ENCODE measurements at places on chromosomes 5 and 9.
A peak's percentile ranks its signal among the peaks of the same experiment; 100 is the strongest.

- DNase-seq, result no peak
Measured at GRCh38 chr9:83011611-83012010, 51.3 kb downstream of the RASEF start.

GRCh38 chr9:1959371-1959770 lies 55.8 kb upstream of the SMARCA2 start:
- DNase-seq, result peak; percentile 41

GRCh38 chr9:99296291-99296951 lies 74.3 kb downstream of the SEC61B start:
- peak; percentile 68 for DNase-seq

GRCh38 chr9:113887436-113887835 lies 11.3 kb downstream of the ZNF618 start:
- DNase-seq, result no peak

DNA sequence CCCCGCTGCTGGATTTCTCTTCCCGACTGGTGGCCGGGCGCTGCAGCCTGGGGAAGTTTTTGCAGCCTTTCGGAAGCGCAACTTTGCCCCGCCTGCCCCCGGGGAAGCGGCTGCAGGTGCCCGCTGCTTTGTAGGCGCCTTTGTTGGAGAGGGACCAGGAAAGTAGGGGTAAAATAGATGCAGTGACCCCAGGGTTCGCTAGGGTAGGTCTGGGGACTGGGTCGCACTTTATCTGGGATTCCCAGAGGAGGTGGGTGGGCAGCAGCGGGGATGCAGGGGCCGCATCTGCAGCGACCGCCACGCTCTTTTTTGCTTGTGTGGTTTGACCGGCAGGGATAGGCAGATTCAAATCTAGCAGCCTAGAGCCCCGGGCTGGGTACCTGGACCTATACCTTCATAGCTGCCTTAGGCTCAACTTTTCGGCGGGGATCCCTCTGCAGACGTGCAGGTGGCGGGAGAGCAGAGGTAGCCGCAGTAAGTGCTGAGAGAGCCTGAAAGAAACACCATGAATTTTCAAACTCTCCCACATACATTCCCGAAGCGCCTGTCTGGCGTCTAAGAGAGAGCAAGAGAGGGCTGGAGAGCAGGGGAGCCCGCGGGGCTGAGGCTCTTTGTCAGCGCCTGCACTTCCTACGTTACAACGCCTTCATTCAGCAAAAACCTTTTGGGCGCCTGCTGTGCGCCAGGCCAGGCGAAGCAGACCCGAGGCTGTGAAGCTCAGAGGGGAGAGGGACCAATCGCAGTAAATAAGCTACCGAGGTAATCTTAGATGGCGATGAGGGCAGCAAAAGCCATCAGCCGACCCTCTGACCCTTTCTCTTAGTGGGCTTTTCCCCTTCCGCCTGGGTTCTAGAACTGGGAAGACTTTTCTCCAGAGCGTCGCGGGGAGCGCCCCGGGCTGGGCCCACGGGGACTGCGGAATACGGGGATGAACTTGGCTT lies 642 bp downstream of the SV2C start:
- no peak for DNase-seq

DNA sequence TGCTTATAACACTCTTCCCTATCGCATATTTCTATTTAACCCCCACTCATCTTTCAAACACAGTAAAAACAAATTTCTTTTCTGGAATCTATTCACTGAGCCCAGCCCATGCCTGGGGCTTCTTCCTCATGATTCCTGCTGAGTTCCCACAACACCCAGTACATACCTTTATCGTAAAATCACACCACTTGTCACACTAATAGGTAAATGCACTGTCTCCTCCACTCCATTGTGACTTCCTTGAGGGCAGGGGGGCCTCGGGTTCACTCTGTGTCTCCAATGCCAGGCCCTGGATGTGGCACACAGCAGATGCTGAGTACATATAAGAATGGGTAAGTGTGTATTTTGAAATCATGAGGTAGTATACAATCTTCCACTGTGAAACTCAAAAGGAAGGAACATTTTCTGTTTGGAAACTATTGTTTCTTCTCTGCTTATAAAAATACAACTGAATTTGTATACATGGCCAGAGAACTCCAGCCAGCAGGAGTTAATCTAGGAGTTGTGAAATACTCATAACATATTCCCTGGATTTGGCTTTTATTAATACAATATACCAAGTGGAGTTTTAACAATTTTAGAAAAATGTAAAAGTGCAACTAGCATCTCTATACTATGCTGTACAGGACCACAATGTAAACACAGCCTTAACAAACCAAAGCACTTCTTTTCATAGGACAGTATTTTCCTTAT lies 7.2 kb downstream of the PLK2 start:
- no peak for DNase-seq

DNA sequence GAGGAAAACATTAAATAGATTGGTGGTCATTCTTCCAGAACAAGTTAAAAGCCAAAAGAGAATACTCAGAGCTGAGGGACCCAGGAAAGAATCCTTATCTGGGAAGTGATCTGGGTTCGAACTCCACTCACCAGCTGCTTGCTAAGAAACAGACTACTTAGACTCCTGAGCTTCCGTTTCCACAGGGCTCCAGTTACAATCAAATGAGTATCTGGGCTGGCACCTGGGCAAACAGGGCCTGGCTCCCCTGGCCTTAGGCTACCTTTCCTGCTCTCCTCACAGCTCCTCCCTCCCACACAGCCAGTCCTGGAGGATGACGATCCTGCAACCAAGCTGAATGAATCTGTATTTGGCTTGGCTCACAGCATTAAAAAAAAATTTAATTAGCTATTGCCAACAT lies 2.5 kb downstream of the MAPK9 start:
- DNase-seq, result no peak

DNA sequence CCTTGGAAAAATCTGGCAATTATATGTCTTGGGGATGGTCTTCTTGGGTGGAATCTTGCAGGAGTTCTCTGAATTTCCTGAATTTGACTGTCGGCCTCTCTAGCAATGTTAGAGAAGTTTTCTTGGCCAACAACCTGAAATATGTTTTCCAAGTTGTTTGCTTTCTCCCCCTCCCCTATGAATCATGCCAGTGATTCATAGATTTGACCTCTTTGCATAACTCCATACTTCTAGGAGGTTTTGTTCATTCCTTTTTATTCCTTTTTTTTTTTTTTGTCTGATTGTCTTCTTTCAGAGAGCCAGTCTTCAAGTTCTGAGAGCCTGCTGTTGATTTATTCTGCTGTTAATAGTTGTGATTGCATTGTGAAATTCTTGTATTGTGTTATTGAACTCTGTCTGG lies 56.7 kb upstream of the SLC44A1 start:
- DNase-seq, result no peak

DNA sequence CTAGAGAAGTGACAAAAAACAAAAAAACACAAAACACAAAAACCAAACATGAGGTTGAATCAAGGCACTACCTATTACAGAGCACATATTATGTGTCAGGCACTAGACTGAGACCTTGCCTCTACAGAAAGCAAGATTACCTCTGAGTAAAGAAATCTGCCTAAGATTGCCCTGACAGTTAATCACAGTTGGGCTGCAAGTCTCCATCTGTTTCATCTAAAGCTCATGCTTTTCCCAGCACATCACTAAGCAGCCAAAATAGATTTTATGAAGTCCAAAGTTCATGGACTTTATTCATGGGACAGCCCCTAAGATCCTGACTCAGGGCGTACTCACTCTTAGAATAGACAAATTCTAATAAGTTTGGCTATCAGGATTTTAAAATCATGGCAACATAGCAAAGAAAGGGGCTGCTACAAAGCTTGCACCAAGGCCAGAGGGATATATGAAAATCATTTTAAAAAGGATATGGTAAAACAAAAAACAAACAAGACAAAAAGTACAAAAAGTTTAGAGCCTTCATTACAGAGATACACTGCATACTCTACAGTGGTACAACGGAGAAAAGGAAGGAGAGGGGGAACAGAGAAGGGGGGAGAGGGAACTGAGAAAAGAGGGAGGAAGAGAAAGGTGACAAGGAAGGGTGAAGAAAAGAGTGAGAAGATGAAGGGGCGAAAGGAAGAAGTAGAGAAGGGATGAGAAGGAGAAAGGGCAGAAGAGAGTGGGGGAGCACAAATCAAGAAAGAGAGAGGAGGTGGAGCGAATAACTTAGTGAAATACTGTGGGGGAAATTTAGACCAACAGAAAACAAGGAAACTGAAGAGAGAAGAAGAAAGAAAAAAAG lies 58.2 kb downstream of the RICTOR start:
- no peak for DNase-seq

DNA sequence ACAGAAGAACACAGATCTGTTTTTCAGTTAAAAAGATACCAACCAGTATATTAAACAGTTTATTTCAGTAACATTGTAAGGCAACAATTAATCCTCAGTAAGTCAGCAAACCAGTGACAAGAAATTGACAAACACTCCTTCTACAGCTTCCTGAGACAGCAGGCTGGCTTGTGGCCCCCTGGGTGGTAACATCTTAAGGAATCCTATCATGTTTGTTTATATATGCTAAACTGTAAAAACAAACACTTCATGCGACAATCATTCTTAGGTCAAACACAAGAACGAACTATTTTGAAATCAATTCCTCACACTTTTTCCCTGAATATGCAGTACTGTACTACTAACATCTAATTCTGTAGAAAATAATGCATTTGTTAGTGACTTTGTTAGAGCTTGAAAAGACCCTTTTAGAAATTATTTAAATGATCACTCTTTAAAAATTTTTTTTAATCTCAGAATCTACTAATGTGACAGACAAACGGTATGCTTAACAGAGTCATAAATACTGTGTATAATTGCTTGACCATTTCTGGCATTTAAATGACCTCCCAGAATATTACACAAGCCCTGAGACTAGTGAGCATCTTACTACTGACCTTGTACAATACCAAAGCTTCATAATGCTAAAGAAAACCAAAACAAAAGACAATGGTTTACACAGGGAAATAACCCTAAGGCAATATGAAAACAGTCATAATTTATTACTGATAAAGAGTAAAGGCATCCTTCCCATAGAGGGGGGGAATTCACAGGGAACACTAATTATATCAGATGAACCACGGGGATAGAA lies 48.2 kb downstream of the ERMP1 start:
- DNase-seq, result no peak

GRCh38 chr5:156826150-156826549 lies 23.9 kb upstream of the PPP1R2B start:
- no peak for DNase-seq

GRCh38 chr5:180988592-180988991 lies at the start of gene BTNL3:
TSS of gene BTNL3 (plus strand) at chr5:180988846. CDS start at chr5:180989029, 183 bp downstream.
- DNase-seq, result no peak

DNA sequence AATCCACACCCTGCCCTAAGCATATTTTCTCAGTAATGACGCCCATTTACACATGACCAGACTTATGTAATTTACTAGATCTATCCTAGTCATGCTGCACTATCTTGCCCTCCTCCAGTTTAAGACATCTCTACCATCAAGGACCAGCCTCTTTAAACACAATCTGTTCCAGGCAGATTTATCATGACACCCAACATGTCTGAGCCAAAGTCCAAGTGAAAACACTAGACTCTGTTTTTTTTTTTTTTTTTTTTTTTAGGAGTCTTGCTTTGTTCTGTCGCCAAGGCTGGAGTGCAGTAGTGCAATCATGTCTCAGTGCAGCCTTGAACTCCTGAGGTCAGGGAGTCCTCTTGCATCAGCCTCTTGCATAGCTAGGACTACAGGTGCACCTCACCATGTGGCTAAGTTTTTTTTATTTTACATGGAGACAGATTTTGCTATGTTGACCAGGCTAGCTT lies 354.6 kb downstream of the ARRDC3 start:
- DNase-seq, result no peak

DNA sequence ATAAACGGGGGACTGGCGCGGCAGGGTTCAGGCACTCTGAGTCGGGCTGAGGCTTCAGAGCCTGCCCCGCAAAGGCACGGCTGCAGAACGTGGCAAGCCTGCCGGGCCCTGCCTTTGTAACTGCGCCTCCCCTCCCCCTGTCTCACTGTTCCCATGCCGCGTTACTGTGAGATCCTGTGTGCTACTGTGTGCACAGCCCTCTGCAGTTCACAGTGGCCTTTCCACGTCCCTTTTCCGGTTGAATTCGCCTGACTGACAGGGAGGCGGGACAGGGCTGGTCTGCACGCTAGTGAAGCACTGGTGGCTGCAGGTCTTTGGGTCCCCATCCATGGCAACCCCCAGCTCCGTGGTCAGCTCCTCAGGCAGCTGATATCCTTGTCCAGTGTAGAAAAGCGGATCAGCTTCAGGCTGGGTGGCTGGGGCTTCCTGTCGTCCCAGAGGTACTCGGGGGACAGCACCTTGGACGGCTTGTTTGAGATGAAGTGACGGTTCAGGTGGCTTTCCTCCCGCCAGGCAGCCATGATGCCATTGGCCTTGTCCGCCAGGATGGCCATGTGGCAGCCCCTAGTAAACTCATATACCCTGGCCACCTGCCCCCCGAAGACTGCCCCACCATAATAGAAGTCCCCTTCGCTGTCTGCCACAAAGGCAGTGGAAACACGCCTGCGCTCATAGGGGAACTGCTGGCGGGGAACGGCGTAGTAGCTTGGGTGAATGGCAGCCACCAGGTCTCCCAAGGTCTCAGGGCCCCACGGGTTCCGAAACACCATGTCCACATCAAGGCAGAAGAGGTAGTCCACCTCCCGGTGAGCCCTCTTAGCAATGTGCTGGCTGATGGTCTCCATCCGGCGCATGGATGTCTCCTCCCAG lies 10.3 kb downstream of the GBGT1 start:
- no peak for DNase-seq

DNA sequence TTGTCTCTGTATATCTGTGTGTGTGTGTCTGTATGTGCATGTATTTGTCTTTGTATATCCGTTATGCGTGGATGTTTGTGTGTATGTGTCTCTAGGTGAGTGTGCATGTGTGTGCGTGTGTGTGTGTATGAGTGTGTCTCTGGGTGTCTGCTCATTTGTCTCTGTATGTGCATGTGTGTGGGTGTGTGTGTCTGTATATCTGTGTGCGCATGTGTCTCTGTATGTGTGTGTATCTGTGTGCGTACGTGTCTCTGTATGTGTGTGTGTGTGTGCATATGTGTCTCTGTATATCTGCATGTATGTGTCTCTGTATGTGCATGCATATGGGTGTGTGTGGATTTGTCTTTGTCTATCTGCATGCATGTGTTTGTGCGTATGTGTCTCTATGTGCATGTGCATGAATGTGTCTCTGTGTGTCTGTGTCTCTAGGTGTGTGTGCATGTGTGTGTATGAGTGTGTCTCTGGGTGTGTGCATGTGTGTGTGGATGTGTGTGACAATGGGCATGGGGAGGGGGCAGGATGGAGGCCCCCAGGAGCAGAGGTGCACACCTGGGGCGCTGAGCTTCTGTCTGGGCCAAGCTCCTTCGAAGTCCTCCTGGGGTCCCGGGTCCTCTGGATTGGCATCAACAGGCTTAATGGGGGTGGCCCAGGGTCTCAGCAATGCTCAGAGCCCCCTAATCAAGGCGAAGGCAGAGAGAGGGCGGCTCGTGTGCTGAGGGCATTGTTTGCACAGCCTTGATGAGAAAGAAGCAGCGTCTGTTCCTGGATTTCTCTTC lies 373.4 kb upstream of the IRX4 start:
- DNase-seq, result no peak

- peak; percentile 62 for DNase-seq
Measured at GRCh38 chr9:130857864-130858738, 23.0 kb downstream of the ABL1 start.

GRCh38 chr5:38780945-38781344 lies 64.9 kb upstream of the OSMR start:
- peak; percentile 72 for DNase-seq

Data from left hindlimb (tissue), 1 donor.